Fibroblast of villous mesenchyme (primary cell): ENCODE measurements at places on chromosomes 16 and 17.

GRCh38 chr17:33525186-33525585, 232.1 kb upstream of the ASIC2 start:
- no peak for DNase-seq

DNA sequence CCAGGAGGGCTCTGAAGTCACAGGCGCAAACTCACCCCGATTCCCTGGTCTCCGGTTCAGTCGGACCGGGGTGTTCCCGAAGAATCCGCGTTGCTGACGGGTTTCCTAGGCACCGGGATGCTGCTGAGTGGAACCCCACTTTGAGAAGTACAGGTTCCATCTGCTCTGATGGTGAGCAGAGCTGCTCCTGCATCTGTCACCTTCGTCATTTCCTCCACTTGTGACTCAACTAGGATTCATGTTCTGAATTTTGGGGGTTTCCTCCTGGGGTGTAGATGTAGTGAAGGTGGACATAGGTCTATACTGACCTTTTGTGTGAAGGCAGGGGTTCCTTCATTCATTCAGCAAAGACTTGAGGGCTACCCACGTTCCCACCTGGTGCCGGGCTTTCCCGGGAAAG, 25.0 kb downstream of the LGALS3BP start:
- DNase-seq: no peak

- no peak for DNase-seq
Observed at GRCh38 chr17:73419881-73420280, 108.1 kb upstream of the CDC42EP4 start.

DNA sequence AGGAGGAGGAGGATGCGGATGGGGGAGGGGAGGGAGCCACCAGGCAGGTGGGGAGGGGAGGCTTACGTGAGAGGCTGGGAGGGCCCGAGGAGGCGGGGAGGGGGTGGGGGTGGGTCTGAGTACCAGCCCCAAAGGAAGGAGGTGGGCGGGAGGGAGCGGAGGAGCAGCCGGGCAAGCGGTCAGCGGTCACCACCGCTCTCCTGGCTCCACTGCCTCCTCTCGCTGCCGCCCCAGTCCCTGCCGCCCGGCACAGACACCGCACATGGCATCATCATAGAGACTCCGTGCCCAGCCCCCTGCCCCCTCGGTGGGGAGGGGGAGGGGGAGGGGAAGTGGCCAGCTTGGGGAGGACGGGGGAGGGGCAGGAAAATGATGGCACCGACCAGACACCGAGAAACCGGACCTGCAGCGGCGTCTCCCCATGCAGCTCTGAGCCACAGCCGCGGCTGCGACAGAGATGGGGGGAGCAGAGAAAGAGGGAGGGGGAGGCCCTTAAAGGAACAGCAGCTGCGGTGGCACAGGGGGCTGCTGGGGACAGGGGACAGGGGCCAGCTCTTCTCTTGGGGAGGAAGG, at the start of gene TLCD3B:
Gene TLCD3B (minus strand): TSS at position 431 of the 573 bp plus-strand sequence. CDS start 744 bp downstream, outside the sequence.
- no peak for DNase-seq

GRCh38 chr17:14745541-14745940, 444.7 kb downstream of the HS3ST3B1 start:
- DNase-seq: peak; percentile 15

DNA sequence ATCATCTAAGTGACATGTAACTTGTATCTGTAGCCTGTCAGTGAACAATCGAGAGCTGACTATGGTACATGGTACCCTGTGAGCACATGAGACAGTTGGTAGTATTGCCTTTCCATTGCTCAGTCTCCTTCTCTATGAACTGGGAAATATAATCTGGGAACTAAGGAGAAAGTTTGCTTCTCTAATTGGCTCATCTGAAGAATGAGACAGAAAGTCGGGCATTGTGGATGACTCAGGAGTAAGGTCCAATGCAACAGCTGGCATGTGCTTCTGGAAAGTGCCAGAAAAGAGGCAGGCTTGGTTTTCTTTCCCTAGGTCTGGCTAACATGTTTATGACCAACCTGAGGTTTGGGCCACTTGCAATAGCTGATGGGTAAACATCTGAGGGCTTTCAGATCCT, 51.9 kb downstream of the ZZEF1 start:
- no peak for DNase-seq

DNA sequence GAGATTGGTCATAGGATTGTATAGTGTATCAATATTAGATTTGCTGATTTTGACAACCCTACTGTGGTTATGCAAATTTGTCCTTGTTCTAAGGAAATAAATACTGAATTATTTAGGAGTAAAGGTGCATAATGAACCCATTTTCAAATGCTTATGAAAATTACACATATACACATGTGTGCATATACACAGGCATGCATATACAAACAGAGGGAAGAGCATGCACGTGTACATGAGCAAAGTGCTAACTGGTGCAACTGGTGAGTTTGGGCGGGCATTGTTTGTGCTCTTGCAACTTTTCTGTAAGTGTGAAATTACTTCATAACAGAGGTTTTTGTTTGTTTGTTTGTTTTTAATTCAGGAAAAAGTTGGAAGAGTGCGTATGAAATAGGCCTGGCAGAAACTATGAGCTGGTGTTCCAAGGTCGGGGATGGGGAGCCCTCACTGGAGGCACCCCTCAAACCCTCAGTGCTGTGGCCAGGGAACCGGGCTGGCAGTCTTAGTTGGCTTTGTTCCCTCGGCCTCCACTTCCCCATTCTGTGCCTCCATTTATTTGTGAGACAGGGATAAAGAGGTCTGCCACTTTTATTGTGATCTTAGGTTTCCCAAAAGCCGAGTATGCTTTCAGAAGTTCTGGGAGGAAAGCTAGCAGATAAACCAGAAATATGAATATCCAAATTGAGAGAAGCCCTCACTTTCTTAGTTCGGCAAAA, 5.8 kb downstream of the DEXI start:
- DNase-seq: no peak

- DNase-seq: no peak
Observed at GRCh38 chr16:54544553-54545180, 258.1 kb upstream of the IRX3 start.

DNA sequence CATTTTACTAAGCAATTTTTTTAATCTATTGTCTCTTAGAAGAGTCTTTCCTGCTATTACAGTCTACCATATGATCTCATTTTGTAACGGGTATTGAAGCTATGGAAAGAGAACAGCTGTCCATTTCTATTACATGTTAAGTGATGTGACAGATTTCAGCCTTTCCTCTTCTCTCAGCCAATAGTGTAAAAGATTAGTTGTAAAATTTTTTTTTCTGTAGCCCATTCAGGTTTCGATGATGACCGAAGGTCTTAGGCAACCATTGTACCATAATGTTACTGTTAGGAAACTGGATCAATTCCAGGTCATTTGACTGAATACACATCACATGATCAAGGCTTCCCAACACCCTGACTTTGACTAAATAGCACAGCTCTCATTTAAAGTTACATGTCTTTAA, 147.6 kb upstream of the HLF start:
- DNase-seq: no peak

- no peak for DNase-seq
Observed at GRCh38 chr17:17190188-17190587, 15.9 kb downstream of the PLD6 start.

- peak; percentile 22 for DNase-seq
Observed at GRCh38 chr16:21950782-21951521, 2.2 kb upstream of the UQCRC2 start.

DNA sequence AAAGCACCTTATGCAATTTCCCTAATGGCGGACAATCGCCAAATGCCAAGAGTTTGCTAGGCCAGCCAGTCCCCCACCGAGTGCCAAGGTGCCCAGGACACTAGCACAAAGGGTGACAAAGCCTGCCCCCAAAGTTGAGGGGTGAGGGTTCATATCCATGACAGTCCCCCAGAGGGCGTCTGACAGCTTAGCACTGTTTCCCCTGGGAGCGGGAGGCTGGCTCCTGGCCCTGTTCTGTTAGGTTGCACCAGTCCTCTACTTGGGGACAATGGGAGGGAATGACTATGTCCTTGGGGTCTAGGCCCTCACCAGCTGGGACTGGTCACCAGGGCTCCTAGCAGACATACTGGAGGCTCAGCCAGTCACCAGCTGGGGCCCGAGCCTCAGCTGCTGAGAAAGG, 66.9 kb downstream of the MYO18A start:
- no peak for DNase-seq

DNA sequence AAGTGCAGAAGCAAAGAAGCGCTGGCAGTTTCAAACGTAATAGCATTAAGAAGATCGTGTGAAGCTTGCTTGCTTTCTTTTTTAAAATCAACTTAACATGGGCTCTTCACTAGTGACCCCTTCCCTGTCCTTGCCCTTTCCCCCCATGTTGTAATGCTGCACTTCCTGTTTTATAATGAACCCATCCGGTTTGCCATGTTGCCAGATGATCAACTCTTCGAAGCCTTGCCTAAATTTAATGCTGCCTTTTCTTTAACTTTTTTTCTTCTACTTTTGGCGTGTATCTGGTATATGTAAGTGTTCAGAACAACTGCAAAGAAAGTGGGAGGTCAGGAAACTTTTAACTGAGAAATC, 17.4 kb upstream of the RAB11FIP4 start:
- no peak for DNase-seq

GRCh38 chr17:19487024-19487600, 46.5 kb upstream of the SLC47A1 start:
- no peak for DNase-seq

DNA sequence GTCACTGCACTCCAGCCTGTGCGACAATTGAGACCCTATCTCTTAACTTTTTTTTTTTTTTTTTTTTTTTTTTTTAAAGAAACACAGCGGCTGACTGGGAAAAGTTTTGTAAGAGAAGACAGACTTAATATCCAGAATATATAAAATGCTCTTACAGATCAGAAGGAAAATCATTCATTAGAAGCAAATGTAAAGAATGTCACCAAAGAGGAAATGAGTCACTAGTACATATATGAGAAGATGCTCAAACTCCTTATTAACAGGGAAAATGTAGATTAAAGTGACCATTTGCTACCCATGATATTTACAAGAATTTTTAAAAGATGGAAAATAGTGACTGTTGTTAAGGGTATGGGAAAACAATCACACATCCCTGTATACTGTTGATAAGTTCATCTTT, 48.9 kb downstream of the RABEP1 start:
- DNase-seq: no peak

- DNase-seq: no peak
Observed at GRCh38 chr16:79191933-79192332, 408.6 kb downstream of the MAF start.

GRCh38 chr17:11404431-11405276, 163.6 kb downstream of the SHISA6 start:
- no peak for DNase-seq

DNA sequence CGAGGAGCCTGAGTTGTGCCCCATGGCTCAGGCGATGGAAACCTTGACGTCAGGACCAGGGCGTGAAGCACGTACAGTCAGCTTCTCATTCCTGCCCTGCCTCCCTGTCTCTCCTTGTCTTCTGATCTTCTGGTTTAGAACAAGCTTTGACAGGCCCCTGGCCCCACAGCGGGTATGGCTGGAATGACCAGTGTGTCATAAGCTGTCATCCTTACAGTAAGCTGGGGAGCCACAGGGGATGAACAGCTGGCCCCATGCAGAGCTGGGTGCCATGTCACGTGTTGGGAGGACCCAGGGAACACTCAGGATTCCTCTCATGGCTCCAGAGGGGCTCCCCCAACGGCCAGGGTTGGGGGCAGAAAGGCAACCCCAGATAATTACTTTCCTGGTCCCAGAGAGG, 157.6 kb upstream of the PLCG2 start:
- DNase-seq: no peak

GRCh38 chr16:17459903-17460521, 10.7 kb downstream of the XYLT1 start:
- DNase-seq: no peak

DNA sequence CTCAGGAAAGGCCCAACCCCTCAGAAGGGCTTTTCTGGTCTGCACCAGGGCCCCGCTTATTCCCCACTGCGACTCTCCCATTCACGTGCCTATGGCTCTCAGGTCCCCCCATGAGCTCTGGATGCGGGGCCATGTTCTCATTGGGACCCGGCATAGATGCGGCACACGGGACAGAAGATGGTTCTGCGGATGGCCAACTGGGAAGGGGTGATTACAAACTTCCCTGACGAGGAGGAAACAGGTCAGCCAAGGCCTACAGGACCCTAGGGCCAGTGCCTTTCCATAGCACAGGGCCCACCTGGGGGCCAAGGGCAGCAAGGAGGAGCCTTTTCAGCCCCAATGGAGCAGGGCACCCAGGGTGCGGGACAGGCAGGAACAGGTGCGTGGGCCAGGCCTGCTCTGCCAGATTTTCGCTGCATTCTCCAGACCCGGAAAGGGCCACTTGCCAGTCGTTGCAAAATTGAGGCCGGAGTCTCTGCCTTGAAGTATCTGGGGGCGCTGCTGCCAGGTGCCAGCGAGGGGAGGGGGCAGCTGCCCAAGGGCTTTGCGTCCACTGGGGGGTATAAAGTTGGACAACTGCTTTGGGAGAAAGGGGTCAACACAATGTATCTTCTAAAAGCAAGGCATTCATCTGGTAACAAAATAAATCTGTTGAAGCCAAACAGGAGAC, 20.5 kb downstream of the SLC7A5 start:
- no peak for DNase-seq

DNA sequence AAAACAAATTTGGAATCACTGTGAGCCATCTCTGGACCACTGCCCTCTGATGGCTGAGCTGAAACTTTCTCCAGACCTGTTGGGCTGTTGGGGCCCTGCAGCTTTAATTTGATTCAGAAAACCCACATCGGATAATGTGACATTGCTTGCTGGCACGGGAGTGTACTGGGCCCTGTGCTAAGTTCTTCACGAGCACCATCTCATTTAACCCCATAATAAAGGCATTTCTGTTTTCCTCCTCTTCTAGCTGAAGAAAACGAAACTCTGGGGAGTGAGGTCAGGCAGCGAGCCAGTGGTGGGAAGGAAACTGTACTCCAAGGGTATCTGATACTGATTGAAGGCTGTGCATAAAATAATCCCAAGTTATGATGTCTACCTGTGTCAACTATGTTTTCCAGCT, 34.5 kb upstream of the TNRC6A start:
- DNase-seq: no peak

- peak; percentile 66 for DNase-seq
Observed at GRCh38 chr16:81551821-81552304, 107.3 kb downstream of the CMIP start.

- peak; percentile 73 for DNase-seq
Observed at GRCh38 chr16:89422905-89423630, 67.3 kb downstream of the ANKRD11 start.

DNA sequence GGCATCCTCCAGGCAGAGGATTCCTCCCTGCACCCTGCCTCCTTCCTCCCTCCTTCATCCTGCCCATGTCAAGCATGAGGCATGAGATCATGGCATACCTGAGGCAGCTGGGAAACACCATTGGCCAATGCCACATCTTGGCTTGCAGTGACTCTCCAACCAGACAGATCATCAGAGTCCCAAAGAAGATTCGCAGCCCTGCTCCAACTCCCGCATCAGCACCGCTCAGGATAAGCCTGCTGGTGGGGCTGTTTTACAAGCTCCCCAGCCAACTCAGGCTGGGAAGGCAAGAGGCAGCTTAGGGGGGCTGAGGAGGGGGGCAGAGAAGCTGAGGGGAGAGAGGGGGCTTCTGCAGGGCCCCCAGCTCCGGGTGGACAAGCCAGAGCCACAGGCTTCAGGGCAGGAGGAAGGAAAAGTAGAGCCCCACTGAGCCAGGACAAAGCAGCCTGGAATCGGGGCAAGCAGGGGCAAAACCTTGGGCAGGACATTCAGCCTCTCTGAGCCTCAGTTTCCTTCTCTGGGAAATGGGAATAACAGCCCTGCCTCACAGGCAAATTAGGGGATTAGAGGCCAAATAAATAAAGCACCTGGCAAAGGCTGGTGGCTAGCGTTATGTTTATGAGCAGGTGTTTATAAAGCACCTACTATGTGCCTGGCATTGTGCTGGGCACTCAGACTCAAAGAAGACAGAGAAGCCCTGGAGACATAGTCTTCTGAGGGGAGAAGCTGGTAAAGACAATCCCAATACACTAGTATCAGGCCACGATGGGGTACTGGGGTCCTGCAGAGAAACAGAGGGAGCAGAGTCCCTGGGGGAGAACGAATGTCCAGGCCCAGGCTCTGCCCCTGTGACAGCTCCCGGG, 88.1 kb downstream of the GOSR1 start:
- DNase-seq: no peak
